ENCODE measurements at places on chromosomes 7 and 10.

- no peak for DNase-seq
Observed at GRCh38 chr7:19121977-19122588, 4.6 kb upstream of the TWIST1 start.

DNA sequence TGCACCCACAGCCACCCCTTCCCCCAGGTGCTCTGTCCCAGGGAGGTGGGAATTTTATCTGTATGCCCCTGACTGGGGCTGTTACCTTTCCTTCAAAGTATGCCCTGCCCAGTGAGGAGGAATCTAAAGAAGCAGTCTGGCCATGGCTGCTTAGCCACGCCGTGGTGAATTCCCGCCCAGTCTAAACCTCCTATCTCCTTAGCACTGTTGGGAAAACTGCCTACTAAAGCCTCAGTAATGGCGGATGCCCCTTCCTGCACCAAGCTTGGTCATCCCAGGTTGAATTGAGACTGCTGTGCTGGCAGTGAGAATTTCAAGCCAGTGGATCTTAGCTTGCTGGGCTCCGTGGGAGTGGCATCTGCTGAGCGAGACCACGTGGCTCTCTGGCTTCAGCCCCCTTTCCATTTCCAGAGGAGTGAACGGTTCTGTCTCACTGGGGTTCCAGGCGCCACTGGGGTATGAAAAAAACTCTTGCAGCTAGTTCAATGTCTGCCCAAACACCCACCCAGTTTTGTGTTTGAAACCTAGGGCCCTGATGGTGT lies 87.2 kb downstream of the ABCC2 start:
- no peak for DNase-seq

GRCh38 chr7:101814991-101815825 lies 2.2 kb upstream of the CUX1 start:
- DNase-seq = peak; percentile 45

DNA sequence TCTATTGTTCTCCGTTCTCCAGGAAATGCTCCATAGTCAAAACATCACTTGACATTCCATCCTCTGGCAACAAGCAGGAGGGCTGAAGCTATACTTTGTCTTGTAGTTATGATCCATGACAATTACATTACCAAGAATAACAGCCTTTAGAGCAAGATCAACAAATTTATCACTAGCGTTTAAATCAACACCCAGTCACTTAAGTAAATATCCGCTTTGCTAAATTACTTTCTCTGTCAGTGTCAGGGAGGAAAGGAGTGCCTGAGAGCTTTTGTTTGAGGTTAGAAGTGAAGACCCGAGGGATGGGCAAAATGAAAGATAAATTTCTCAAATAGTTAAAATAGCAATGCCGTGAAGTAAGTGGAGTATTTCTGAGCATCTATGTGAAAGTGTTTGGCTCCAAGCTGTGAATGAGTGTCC lies 236.1 kb upstream of the BMPER start:
- DNase-seq = no peak

DNA sequence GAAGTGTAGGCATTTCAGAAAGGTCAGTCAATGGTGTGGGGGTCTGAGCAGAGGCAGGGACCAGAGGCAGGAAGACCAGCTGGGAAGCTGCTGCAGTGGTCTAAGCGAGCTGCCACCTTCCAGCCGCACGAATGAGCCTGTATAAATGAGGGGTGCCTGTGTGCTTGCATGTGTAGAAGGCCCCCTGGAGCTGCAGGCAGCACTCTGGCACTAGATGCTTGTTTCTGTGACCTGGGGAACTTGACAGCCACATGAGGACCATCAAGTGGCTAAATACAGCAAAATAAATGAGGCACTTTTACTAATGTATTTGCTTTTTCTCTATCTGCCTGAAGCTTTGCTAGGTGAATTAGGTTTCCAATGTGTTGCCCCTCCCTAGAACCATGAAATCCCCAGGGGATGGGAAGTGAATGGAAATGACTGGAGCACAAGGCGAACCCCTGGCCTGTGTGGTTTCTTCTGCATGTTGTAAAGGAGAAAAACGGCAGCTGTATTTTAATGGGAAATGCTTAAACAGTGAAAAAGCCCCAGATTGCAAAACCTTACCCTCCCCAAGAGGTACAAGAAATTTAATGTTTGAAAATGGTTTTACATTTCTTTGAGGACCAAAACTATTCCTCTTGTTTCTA lies 57.7 kb downstream of the PYROXD2 start:
- no peak for DNase-seq

DNA sequence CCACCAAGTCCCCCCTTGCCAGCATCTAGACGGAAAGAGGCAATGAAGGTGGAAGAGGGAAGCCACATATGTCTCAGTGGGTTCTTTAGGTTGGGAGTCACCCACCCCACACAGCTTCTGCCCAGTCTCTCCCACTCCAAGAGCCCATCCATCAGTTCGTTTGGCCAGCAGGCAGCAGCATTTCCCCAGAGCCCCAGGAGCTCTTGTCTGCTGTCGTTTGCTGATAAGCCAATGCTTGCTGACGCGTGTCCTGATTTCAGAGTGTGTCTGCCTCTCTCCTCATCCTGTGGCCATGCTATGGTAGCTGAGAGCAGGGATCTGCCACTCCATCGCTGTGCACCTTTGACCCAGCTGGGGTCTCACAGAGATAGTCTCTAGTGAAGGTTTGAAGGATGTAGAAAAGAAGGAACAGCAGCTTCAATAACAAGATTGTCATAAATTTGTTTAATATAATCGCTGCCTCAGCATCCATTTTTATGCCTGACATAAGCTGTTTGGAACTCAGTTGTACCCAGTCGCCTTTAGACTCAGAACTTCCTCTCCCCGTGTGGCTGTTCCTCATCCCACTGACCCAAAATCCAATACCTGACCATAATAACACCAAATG lies 39.4 kb upstream of the GDF10 start:
- no peak for DNase-seq

DNA sequence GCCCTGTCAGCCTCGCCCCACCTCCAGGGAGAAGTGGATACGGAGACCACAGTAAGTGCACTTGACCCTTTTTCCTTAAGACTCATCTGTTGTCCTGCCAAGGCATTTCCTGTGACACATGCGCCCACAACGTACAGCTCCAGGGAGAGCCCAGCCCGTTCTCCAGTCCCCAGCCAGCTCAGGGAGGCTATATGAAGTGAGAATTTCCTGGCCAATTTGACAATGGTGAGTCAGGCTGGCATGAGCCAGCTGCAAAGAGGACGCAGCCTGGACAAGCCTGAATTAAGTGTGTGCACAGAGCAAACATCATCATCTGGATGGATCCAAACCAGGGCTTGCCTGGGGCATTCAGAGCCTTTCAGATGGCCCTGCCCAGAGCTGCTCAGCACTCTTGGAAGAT lies 244.8 kb downstream of the KCNMA1 start:
- DNase-seq = no peak

DNA sequence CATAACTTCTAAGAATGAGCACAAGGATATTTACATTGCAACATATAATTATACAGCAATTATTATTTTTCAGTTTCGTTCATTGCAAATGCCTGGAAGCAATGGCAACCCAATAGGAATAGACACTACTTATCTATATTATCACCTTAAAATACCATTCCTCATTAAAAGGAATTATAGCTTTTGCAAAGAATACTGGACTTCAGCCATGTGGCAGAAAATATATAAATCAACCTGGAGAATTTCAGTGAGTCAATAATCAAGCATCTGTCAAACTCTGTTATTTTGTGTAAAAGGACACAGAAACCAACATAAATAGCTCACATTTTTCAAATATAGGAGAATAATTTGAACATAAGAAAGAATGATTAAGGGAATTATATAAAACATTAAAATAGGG lies 96.1 kb upstream of the SEMA3C start:
- DNase-seq = no peak

DNA sequence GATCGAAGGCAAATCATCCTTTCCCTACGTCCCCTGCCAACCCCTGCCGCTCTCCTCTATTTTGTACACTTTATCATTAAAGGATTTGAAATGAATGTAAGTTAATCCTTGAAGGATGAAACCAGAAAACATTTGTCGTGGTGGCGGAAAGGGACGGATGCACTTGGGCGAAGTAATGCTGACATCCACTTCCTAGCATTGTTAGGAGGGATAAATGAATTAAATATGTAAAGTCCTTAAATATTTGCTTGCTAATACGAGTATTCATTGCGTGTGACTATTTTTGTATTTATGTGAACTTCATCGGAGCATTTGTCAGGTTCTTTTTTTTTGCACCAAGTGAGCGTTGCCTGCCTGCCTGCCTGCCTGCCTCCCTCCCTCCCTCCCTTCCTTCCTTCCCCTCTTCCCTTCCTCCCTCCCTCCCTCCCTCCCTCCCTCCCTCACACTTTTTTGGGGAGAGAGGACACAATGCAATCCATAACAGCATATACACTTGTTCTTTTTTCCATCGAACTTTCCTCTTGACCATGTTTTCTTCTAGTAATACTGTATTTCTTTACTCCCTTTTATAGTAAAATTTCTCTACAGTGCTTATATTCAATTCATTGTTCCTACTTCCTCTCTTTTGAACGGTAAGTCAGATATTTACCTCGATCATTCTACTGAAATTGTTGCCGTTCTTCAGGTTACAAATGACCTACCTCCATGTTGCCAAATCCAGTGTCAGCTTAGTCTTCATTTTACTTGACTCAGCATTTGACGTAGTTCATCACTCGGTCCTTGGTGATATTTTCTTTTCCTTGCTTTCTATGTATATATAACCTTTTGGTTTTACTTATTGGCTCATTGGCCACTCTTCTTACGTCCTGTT lies 831 bp downstream of the CCDC7 start:
- DNase-seq = no peak

GRCh38 chr7:158814637-158815036 lies 14.7 kb downstream of the ESYT2 start:
- DNase-seq = no peak

DNA sequence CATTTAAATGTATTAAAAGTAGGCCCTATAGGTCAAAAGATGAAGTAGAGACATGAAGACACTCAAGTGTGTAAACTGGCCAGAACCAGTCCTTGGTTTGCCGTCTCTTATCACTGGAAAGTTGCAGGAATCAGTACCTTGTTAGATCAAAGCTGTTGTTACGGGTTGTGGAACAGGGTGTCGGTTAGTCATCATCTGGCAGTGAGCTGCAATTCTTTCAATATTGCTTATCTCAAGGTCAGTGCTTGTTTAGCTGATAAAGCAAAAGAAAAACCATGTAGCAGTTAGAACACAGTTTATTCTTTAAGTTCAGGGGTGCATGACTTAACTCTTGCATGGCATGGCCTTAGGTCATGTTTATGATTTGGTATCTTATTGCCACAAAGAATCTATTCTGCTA lies 10.0 kb upstream of the SLC13A1 start:
- DNase-seq = no peak

GRCh38 chr10:78404296-78404695 lies 370.6 kb downstream of the RPS24 start:
- no peak for DNase-seq

GRCh38 chr10:28915989-28916588 lies 238.8 kb downstream of the BAMBI start:
- DNase-seq = no peak

- DNase-seq = peak; percentile 24
Observed at GRCh38 chr7:56033671-56034432, 17.4 kb downstream of the PSPH start.

DNA sequence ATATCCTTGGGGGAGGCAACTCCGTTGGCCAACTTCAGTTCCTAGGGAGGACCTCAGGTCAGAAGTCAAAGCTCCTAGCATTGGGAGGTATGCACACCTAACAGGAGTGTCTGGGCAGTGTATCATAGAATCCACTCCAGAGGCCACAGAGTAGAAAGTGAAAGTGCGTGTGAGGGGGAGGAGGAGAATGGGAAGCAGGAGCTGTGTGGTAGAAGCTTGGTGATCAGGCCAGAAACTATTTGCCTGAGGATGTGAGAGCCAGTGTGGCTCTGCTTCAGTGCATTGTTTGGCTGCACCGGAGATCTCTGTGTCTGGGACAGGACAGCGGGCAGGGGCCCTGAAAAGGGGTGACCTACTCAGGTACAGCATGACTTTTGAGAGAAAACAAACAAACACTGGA lies 557.4 kb upstream of the VSTM2A start:
- DNase-seq = no peak

GRCh38 chr7:69213878-69214277 lies 384.4 kb upstream of the AUTS2 start:
- DNase-seq = no peak

GRCh38 chr7:45888185-45888992 lies at the start of gene IGFBP1:
Gene IGFBP1 (plus strand): TSS chr7:45888488. CDS start chr7:45888653, 165 bp downstream.
- no peak for DNase-seq

GRCh38 chr7:18508443-18509427 lies 13.2 kb downstream of the HDAC9 start:
- DNase-seq = no peak

DNA sequence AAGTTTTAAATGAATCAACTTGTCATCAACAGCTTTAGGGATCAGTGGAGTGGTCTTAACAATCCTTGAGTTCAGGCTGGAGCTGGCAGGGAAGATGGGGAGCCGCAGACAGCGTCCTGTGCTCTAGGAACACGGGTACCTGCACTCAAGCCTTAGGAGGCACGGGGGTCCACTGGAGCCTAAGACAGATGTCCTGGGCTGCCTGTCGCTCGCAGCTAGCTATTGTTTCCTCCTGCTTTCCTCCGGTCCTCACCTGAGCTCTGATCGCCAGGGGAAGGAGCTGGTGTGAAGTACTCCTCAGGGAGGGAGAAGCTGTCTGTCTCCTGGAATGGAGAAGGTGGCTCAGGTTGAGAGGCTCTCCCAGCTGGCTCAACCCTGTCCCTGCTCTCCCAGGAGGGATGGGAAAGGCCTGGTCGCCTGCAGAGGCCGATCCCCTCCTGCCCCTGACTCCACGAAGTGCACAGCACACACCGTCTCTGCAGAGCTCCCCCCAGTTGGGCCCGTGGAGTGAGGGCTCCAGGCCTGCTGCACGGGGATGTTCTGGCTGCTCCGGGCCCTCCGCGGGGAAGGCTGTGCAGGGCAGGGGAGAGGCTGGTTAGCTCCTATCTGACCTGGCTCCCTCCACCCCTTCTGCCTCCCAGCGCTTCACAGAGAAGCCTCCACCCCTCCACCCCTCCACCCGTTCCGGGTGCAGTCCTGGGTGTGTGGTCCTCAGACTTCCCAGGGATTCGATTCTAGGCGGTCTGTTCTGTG lies 14.5 kb upstream of the PYROXD2 start:
- DNase-seq = no peak

GRCh38 chr10:89992575-89992974 lies 291.2 kb downstream of the KIF20B start:
- DNase-seq = no peak

GRCh38 chr10:24277771-24278170 lies 68.8 kb downstream of the KIAA1217 start:
- DNase-seq = no peak

- DNase-seq = no peak
Observed at GRCh38 chr7:16660702-16661464, 14.9 kb downstream of the BZW2 start.

DNA sequence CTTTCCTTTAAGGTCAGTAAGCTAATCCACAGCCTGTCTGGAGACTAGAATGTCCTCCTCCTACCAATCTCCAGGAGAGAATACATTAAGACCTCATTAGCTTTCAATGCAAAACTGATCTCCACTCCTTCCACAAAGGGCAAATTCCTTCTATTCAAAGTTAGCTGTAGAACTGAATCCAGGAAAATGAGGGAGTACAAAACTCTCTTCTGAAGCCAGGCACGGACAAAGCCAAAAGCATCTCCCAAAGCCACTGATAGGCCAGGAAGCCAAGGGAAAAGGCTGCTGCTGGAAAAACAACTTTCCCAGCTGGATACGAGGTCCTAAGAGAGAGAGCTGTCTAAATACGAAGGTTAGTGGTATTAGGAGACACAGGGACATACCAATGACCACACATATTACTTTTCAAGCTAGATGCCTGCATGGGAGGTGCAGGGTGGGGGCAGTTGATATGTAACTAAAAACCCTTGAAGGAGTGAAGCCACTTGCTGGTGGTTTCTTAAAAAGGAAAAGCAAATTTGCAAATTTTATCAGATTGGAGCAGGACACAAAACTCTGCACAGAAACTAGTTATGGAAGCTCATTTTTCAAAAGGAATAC lies 43.6 kb downstream of the MKX start:
- no peak for DNase-seq

Data from stimulated activated CD8-positive, alpha-beta memory T cell treated with anti-CD3 and anti-CD28 coated beads, Interleukin-7, amount 100 ng/mL, for 1 hour (primary cell).